H4 (cell line): ENCODE measurements at places on chromosomes 3 and 15.

GRCh38 chr3:62098646-62099365 is 274.5 kb downstream of the FEZF2 start:
- no peak for DNase-seq

- no peak for DNase-seq
Observed at GRCh38 chr3:133709139-133709750, 36.9 kb upstream of the TF start.

DNA sequence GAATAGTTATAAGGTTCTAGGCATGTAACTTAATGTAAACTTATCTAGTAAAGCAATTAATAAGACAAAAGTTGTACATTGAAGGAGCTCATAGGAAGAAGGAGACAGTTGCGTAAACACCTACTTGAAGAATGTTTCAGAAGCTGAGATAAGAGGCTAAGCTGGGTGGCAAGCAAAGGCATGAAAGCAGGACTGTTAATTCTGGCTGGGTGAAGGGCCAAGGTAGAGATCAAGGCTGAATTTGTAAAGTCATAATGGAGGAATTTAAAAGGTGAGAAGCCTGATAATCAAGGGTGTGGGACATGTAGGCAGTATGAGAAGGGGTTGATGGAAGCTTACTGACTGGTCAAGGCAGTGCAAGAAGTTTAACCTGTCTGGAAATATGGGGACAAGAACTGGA is 80.4 kb upstream of the TGFBR2 start:
- no peak for DNase-seq

DNA sequence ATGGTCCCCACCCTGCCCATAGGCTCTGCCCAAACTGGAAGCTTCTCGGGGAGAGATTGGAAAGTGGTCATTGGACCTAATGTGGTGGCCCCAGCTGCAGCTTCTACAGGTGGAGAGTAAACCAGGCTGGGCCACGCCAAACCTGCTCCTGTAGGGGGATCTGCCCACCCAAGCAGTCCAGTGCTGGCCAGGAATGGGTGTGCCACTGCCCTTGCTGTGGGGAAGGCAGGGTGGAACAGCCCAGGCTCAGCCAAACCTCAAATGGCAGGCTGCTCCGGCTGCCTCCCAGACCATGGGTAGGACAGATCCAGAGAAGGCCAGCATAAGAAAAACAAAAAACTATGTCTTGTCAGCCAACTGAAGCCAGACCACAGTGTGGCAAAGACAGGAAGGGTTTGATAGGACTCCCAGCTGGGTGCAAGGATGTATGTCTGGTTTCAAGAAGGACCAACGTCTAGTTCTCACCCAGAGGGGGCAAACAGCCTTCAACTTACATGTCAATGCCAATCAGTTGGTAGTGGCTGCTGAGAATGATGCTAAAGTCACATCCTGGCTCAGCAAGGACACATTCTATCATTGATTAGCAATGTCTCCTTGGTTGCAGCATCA is 267.3 kb downstream of the UACA start:
- DNase-seq = no peak

GRCh38 chr3:100782348-100782747 is 73.1 kb downstream of the TFG start:
- no peak for DNase-seq

GRCh38 chr3:22117751-22118346 is 366.8 kb upstream of the ZNF385D start:
- peak; percentile 21 for DNase-seq

DNA sequence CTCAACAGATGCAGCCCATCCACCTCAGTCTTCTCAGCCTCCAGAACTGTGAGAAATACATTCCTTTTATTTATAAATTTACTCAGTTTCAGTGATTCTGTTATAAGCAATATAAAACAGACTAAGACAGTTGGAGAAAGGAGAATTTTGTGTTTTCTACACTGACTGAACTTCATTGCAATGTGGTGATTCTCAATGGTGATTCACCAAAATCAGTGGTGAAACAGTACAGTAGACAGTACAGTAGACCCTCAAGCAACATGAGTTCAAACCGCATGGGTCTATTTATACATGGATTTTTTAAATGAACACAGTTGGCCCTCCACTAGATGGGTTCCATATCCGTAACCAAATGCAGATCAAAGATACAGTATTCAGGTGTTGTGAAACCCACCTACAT is 403.1 kb upstream of the TGFBR2 start:
- DNase-seq = no peak

DNA sequence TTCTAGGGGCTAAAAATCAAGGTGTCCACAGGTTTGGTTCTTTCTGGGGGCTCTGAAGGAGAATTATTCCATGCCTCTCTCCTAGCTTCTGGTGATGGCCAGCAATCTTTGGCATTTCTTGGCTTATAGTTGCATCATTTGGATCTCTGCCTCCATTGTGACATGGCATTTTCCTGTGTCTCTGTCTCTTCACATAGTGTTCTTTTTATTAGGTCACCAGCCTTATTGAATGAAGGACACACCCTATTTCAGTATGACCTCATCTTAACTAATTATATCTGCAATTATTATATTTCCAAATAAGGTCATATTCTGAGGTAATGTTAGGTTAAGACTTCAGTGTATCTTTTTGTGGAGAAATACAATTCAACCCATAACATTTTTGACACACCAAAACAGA is 3.2 kb upstream of the GBE1 start:
- DNase-seq = no peak

GRCh38 chr3:52021489-52022268 is 26.0 kb upstream of the RPL29 start:
- no peak for DNase-seq
